Aorta (tissue), 5 donors: ENCODE measurements at places on chromosomes 4 and X. TPM values are rescaled to one million over a fixed set of nuclear protein-coding genes. Genes with fewer than 3 reads are reported as not detected.

The PPP1R2C gene
- not detected for total RNA-seq

GRCh38 chrX:54177306-54177705 lies 5.7 kb downstream of the FAM120C start:
- DNase-seq, result no peak

The ETDB gene
- not detected for total RNA-seq

GRCh38 chrX:82757614-82758013 lies 750.5 kb upstream of the POU3F4 start:
- DNase-seq, result no peak

The WAS gene
- 19.9 TPM for total RNA-seq

DNA sequence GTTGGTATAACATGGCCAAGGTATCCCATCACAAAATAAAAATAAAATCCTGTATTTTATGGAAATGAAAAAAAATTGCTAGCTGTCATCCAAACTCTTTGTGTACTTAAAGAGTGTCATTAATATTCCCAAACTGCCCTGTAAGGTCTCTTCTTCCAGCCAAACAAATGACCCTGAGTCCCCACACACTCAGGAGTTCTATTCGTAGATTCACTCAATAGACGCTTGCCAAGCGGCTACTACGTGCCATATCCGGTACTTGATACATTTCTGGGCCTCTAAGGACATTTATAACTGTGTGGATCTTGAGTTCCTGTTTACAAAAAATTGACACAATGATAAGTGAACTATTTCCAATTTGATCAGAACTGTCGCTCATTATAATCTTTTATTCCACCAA lies 245.1 kb downstream of the SCFD2 start:
- no peak for DNase-seq

DNA sequence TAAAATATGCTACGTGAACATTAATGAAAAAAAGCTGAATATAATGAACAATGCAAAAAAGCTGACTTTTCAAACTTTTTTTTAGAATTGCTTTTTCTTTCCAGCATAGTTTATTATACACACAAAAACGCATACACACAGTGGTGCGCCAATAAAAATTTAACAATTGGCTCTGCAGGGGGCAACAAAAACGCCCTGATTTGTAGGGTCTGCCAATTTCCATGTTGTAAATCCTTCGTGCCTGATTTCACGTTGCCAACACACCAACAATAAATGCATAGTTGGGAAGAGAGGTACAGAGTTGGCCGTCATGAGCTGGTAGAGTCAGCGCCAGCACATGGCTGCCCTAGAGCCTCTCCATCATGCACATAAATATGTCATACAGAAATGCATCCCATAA lies 333.1 kb downstream of the MAPK10 start:
- no peak for DNase-seq

- DNase-seq, result no peak
These were observed 25.5 kb upstream of the MAN2B2 start for GRCh38 chr4:6549445-6549844.

The GDPD2 gene
- total RNA-seq, result not detected

The NHS gene
- 19.1 TPM for total RNA-seq

DNA sequence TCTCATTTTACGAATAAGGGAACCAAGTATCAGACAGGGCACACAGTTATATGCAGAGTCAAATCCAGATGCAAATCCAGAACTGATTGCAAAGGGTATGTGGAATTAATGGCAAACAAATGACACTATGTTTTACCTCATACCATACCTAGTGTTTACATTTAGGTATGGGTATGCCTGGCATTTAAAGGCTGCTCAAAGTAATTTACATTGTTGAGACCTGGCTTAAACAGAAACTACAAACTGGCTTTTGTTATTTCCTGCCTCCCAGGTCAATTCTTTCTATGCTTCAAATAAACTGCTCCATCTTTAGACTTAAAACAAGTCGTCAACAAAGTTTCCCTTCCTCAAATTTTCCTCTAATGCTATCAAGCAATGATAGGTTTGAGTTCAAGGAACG lies 33.7 kb downstream of the ANKRD17 start:
- no peak for DNase-seq

The SRPX gene
- total RNA-seq, result 110 TPM

GRCh38 chr4:77852892-77853495 lies 9.6 kb upstream of the MRPL1 start:
- no peak for DNase-seq

The SLC4A4 gene
- total RNA-seq, result 6.2 TPM

DNA sequence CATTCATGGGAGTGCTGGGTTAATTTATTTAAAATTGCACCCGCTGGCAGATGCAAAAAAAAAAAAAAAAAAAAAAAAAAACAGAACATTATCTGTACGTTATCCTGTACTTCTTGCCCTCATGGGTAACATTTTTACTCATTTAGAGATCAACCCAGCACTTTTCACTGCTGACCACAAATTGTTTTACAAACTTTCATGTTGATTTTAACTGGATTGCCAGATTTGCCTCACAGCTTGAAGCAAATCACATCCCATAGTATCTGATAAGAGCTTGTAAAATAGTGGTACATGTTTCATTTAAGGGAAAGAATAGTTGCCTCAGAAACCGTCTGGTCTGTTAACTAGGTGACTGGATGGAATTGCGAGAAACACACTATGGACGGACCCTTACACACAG lies 640.8 kb downstream of the TRIML1 start:
- DNase-seq, result no peak

DNA sequence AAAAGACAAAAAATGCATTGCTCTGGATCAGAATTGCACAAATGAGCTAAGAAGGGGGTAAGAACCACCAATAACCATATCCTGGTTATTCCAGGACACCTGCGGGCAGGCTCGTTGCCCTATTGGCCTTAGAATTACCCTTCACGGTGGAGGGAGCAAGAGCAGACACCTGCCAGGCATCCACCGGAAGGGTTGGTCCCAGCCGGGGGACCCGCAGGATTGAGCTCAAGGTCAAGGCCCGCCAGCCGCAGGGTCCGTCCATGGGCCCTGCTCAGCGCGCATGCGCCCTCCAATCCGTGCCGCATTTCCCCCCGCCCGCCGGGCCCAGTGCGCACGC lies 575 bp downstream of the SLC25A6 start:
- DNase-seq, result no peak

The TRIM60 gene
- not detected for total RNA-seq

DNA sequence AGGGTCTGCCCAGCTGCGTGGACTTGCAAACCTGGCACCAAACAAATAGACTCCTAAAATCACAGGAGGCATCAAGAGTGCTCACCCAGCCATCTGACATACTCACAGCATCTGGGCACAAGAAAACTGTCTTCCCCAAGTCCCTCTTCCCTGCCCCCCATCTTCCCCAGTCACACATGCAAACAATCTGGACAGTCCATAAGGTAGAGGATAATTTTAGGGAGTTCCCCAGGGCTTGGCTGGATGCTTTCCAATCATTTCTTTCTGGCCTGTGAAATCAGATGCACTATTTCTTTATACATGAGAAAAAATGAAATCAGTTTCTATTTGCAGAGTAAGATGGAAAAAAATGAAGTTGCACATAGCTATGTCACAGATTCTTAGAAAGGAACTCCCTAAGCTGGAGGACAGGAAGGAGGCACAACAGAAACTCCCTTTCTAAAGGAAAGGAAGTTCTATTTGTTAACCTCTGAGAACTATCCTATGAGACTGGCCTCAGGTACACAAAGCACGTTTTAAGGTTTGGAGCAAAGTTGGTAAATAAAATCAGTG lies 342.3 kb downstream of the HNRNPD start:
- DNase-seq, result no peak

The POU3F4 gene
- not detected for total RNA-seq

GRCh38 chrX:118315529-118315928 lies 30.4 kb upstream of the WDR44 start:
- no peak for DNase-seq

GRCh38 chrX:12802741-12803140 lies 11.5 kb downstream of the PRPS2 start:
- DNase-seq, result no peak

DNA sequence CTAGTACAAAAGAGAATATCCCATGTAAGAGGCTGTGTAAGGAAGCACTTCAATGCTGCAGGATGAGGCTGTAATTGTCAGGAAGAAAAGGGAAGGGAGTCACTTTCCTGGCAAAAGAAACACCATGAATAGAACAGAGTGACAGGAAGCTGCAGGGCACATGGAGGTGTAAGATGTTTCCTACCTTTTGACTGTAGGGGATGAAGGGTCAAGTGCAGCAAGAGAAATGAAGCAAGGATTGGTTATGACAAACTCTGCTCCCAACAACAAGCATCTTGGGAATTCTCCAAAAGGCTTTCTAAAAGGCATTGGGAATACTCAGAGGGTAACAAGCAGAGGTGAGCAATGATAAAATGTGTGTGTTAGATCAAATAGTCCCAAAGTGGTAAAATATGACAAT lies 74.3 kb upstream of the NPY2R start:
- DNase-seq, result no peak

GRCh38 chr4:173233857-173234256 lies 65.2 kb downstream of the GALNT7 start:
- no peak for DNase-seq

The PHEX gene
- total RNA-seq, result 0.13 TPM

The ERCC6L gene
- total RNA-seq, result 0.15 TPM

DNA sequence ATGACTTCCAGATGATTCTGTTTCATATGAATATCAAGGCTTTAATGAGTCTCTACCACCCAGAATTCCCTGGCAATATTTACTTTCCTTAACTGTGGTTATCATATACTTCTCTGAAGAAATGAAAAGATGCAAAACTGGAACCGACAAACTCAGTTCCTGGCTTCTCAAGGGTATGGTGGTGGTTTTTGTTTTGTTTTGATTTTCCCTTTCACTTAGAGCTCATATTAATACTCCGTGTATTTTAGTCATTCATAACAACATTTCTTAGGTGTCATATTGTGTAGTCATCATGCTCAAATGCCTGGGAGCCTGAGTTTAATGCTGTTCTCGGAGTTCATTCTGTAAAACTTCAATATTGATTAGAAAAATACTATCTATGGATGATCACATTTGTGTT lies 665 bp downstream of the TRPC5OS start:
- no peak for DNase-seq

- no peak for DNase-seq
These were observed 660.5 kb upstream of the PCDH10 start for GRCh38 chr4:132488555-132488954.

GRCh38 chr4:87529187-87529586 lies at the start of gene SPARCL1:
TSS of gene SPARCL1 (minus strand) at chr4:87529376. CDS start at chr4:87499574, 29,802 bp downstream.
- no peak for DNase-seq

DNA sequence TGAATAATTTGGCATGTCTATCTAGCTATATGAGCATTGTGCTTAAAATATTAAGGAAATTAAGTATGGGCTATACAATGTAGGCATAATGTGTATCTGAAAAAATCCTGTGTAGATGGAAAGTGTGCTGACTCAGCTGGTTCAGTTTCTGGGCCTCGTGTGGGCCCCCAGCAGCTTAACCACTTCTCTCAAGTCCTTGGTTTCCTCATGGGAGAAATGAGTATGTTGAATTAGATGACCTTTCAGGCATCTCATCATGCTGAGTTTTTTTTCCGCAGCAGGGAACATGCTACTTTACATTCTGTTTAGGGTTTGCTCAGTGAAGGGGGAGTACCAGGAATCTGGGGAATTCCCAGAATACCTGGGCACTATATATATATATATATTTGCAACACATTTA lies 30.5 kb downstream of the RHOH start:
- no peak for DNase-seq

DNA sequence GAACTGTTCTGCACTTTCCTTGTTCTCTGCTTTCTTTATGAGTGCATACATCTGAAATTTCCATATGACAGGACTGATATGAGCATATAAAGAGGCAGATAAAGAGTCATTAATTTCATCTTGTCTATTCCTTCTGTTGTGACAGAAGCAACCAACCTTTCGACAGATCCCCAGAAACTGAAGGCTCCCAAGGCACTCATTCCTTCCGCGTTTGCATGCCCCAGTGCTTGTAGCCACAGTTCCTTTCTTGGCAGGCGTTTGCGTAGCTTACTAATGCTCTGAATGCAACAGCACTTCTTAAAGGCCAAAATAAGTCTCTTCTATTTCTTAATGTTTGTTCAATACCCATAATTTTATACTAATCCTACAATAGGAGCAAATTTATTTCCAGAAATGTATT lies 94.0 kb upstream of the TBL1X start:
- no peak for DNase-seq

GRCh38 chrX:63354484-63354883 lies 3.4 kb upstream of the SPIN4 start:
- DNase-seq, result no peak

The HNRNPDL gene
- total RNA-seq, result 214 TPM

The MAGEA2B gene
- not detected for total RNA-seq

The SPIN4 gene
- total RNA-seq, result 12.3 TPM

DNA sequence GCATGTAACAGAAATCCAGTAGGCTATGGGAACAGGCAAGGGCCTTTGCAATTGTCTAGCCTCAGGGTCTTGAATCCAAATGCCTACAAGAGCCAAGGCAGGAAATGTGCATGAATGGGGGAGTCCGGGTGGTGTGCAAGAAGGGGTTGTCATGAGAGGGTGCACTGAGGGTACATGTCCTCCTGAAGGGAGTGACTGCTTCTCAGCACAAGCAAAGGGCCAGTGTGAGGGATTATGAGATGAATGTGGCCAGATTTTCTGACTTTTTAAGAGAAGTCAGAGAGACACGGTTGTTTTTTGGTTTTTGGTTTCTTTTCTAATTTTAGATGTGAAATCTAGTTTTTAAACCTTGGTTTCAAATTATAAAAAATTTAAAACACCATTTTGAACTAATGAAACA lies 76.5 kb upstream of the LSM6 start:
- no peak for DNase-seq

- DNase-seq, result no peak
These were observed 571.0 kb upstream of the KLHL4 start for GRCh38 chrX:86946569-86946968.

DNA sequence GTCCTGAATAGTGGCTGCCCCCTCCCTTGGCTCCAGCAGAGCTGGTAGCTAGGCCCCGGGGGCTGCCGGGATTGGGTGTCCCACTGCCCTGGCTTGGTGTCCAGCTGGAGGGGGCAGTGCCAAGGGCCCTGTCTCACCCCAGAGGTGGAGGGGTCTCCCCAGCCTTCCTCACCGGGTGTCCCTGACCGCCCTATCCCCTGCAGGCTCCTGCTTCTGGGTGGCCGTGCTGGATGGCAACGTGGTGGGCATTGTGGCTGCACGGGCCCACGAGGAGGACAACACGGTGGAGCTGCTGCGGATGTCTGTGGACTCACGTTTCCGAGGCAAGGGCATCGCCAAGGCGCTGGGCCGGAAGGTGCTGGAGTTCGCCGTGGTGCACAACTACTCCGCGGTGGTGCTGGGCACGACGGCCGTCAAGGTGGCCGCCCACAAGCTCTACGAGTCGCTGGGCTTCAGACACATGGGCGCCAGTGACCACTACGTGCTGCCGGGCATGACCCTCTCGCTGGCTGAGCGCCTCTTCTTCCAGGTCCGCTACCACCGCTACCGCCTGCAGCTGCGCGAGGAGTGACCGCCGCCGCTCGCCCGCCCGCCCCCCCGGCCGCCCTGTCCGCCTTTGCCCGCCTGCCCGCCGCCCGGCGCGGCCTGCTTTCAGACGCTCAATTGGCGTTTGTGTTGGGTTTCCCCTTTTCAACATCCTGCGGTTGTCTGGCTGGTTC lies 4.6 kb downstream of the NAT8L start:
- no peak for DNase-seq

The PSAPL1 gene
- not detected for total RNA-seq

The ESX1 gene
- total RNA-seq, result not detected

The ATG4A gene
- total RNA-seq, result 12.4 TPM
